ENCODE measurements at places on chromosomes 5 and 9.

DNA sequence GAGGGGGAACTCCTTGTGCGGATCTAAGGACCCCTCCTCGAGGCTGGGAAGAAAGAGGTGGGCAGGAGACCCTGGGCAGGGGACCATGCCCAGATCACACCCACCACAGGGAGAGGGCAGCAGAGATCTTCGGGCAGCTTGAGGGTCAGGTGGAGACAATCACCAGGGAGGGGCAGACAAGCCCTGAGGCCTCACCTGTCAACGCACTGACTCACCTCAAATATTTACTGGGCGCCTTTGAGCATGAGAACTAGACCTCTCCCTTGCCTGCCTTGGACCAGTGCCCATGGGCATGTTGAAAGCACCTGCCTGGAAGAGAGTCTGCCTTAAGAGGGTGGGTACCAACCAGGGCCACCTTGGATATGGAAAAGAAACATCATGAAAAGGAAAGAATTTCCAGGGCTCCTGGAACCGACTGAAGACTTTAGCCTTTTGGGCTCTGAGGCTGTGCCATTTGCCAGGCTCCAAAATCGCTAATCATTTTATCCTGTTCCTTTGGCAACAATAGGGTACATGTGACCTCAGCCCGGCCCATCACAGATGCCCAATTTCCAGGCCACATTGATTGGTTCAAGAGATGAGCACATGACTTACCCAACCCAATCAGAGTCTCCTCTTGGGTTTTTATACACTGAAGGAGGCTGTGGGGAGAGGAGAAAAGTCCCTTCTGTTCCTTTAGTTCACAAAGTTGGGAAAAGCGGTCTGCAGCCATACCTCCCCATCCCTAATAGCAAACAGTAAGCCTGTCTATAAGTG lies 10.4 kb upstream of the SPINK4 start:
- DNase-seq, result no peak

DNA sequence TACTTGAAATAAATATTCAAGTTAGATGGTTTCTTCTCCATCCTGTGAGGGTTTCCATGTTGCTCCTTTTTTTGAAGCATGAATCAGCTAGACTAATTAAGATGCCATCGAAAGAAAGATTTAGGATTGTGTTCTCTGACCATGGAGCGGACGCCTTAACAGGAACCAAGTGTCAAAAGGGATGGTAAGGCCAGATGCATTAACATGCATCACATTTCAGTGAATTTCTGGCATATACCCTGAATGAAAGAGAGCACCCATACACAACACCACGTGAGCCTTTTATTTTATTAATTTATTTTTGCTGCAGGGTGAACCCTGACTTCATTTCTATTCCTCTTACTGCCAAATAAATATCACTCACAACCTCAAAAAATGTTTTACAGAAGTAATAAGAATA lies 1045.3 kb upstream of the ARRDC3 start:
- DNase-seq, result no peak

DNA sequence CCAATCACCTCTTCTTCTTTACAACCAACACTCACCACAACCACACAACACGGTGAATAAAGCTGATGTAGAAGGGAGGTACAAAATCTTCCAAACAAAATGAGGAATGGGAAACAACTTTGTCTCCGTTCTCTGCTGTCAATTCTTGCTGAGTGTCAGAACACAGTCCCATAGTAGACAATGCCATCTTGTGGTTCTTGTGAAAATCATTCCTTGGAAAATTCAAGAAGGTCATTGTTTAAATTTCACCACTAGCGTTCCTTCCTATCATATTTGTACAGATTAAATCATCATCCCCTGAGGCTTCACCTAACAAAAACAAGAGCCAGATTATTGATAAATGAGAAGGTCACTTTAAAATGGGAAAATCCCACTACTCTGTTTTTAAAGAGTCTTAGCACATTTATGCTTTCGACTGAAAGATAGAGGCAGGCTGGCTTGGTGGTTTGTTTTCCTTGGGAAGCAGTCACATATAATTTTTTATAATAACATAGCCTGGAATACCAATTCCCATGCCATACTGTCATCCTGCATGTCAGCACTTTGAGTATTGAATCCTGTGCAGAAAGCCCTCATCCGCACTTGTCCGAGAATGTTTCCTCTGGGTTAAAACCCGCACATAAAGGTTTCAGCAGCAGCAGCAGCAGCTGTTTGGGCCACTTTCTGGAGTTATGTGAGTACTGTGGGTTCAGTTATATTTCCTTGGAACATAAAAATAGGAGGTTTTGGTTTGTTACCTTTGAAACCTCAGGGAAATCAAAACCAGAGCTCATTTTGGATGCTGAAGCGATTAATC lies 395.0 kb upstream of the SMARCA2 start:
- DNase-seq, result no peak

- DNase-seq, result peak; percentile 58
Observed at GRCh38 chr5:106392766-106393165, 1278.0 kb downstream of the EFNA5 start.

GRCh38 chr5:178115136-178115813 lies 1.9 kb downstream of the N4BP3 start:
- DNase-seq, result no peak

DNA sequence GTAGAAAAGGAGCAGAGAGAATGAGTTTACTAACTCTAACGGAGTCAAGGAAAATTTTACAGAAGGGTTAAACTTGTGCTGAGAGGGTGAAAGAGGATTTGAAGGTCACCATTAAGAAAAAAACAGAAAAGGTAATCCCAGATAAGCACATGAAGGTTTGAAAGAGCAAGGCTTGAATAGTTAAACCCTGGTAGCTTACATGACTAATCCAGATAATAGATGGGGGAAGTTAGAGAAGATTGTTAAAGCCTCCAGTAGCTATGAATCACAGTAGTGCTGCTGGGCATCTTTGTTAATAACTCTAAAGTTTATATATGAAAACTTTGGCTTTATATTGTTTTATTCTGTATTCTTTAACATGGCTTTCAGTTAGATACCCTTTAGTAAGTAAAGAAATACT lies 354.5 kb upstream of the FTMT start:
- no peak for DNase-seq

DNA sequence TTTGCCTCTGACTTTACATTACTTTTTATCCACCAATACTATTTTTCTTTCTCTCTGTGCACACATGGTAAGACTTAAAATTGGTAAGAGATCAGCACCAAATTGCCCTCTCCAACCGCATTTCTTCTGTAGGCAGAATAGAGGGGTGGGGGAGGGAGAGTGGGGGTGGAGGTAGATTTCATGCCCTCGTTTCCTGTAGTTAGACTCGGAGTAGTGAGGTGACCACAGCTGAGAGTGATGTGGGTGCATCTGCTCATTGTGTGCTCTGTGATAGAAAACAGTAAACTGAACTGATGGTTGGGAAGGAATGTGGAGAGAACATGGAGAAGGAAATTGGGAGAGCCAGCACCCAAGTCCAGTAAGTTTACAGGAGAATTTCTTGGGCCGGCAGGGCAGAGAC lies 498.3 kb downstream of the IRX1 start:
- no peak for DNase-seq

DNA sequence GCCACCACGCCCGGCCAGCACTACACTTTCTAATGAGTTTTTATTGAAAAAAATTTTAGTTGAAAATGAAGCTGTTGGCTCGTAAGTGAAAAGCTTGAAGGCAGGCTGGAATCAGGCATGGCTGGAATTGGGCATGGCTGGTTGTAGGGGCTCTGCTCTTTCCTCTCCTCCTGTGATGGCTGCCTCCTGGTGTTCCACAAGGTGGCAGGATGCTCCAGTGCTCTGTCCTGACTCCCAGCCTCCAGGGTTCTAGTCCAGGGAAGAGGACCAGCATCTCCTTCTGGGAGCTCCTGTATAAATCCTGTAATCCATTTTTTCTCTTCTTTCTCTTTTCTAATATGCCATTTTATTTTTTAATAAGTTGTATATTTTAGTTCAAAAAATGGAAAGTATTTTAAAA lies 57.2 kb upstream of the DHFR start:
- DNase-seq, result no peak

DNA sequence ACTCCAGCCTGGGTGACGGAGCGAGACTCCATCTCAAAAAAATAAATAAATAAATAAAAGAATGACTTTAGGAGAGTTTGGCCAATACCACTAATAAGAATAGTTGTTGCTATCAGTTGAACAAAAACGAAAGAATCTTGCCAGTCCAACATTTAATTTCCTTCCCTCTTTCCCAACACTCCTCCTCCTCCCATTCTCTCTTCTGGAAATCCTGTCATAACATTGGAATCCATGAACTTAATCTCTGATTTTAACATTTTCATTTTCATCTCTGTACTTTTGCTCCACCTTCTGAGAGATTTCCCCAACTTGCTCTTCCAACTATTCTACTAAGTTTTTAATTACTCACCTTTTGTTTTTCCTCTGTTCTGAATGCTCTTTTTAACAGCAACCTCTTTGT lies 42.8 kb upstream of the CDK20 start:
- no peak for DNase-seq

DNA sequence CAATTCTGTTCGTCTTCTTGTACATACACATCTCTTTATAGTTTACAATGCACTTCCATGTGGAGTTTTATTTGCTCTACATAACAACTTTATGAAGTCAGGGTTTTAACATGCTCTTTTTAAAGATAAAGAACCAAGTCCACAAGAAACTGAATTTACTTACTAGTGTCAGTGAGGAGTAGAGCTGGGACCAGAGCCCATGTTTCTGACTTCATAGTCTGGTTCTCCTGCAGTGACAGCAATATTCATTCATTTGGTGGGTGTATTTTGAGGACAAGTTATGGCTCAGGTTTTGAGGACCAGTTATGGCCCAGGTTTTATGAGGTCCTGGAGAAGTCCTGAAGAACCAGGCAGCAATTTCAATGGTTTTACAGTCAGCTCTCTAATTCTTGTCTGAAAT lies 481.9 kb upstream of the TNC start:
- no peak for DNase-seq

DNA sequence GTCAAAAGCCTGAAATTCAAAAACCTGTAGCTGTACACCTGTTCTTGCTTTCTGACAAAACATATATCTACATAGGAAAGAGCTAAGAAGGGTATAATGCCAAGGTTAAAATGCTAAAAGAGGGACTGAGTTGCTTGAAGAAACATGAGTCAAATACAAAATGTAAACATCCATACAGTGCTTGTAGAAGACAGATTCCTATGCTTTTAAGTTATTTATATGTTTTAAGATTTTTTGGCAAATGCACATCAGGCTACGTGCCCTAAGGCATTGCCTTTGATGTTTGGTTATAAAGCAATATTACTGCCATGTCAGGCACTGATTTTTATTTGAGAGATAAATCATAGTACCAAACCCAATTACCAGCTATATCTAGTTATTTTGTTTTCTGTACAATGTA lies 269.0 kb downstream of the EDIL3 start:
- no peak for DNase-seq

GRCh38 chr9:34178436-34179212 lies at the start of gene UBAP1:
UBAP1 (plus strand) TSS chr9:34179043; CDS start chr9:34220915, 41,872 bp downstream.
- DNase-seq, result peak; percentile 92

GRCh38 chr9:91734371-91734981 lies 215.6 kb downstream of the ROR2 start:
- no peak for DNase-seq

DNA sequence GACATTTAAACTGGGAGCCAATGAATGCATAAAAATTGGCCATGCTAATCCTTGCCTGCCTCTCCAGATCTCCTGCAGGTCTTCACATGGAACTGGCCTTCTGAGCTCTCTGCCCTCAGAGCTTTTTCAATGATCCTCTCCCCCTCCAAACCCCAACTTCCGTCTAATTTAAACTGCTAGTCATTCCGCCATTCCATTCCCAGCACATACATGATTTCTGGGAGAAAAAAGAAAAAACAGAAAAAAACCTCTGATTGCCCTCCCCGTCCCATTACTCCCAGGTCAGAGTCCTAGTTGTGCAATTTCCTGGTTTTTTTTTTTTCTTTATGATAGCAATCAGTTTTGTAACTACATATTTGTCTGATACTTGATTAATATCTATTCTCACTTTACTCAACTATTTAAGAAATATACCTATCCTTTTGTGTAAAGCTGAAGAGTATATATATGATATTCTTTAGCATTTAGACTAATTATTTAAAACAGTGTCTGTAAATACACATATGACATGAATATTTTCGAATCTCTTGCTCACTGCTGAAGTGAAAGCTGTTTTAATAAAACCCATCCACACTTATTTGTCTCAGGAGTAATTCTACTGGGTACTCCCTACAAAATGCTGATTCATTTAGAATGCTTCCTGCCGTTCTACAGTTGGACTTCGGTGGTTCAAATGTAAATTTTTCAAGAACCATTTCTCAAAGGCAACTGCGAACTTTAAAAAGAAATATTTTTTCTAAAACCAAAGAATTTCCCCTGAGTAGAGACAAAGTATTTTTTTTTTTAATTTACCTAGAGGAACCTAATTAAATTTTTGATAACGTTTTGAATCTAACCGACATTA lies 1.6 kb downstream of the HINT1 start:
- DNase-seq, result no peak

- no peak for DNase-seq
Observed at GRCh38 chr5:154786414-154786813, 31.2 kb downstream of the LARP1 start.

- peak; percentile 10 for DNase-seq
Observed at GRCh38 chr9:79524266-79524665, 47.5 kb upstream of the TLE4 start.

DNA sequence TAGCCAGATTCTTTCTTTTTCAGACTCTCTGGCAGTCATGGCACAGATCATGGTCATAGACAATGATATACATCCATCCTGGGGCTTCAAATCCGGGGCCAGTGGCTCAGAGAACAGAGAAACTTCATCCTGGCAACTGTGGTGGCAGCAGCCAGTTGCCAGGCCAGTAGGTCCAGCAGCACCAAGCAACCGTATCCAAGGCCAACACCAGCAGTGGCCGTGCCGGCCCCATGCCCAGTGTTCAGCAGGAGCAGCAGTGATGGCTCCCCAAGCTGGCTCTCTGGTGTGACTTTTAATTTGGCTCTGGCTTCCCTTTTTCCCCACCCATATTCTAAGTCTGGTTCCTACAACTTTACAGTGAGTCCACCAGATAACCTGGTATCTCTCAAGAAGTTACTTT lies 300.5 kb downstream of the DEPDC1B start:
- no peak for DNase-seq

- DNase-seq, result no peak
Observed at GRCh38 chr5:112637343-112637742, 100.3 kb upstream of the APC start.

DNA sequence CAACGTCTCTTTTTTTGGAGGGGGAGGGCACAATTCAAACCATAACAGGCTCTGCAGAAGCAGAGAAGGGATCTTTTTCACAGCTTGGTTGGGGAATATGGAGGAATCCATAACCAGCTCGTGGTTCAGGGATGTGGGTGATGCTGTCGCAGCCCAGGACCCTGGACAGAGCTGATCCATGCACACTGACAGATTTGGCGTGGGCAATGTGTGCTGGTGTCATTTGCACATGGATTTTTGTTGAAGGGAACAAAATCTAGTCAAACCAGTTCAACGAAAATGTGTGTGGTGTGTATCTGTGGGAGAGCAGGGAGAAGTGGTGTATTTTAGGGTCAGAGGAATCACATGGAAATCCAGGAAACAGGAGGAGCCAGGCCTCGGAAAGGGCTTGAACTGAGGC lies 4.2 kb downstream of the DOCK2 start:
- DNase-seq, result no peak

- no peak for DNase-seq
Observed at GRCh38 chr5:18745042-18745987, 1111.1 kb downstream of the TAF11L14 start.

Data from skeletal muscle cell (primary cell).